D721Med (cell line): ENCODE measurements at places on chromosomes 13 and 19.

- no peak for DNase-seq
Observed at GRCh38 chr13:62702502-62702901, 1286.9 kb upstream of the PCDH20 start.

DNA sequence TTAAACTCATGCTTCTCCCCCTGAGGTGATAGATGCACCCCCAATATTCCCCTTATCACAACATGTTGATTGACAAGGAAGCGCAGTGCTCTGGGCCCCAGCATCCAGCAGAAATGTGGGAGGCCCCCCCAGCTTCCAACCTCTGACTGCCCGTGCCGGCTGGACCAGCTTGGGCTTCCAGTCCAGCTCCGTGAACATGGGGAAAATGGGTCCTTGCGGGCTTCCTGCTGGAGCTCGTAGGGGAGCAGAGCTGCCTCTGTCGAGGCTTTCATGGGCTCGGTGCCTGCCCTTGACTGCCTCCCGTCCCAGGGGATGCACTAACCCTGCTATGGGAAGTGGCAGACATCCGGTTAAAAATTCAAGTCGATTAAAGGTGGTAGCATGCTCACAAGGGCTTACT lies 188.9 kb downstream of the COL4A1 start:
- DNase-seq = no peak

DNA sequence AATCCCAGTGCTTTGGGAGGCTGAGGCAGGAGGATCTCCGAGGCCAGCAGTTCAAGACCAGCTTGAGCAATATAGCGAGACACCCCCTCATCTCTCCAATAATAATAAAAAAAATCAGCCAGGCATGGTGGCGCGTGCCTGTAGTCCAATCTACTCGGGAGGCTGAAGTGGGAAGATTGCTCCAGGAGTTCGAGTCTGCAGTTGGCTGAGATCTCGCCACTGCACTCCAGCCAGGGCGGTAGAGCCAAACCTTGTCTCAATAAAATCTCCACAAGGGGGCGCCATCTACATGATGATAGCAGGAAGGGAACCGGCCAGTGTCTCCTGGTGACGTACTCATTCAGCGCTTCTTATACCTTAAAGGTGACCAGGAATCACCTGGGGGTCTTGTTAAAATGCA lies 13.6 kb upstream of the C5AR1 start:
- DNase-seq = peak; percentile 75

DNA sequence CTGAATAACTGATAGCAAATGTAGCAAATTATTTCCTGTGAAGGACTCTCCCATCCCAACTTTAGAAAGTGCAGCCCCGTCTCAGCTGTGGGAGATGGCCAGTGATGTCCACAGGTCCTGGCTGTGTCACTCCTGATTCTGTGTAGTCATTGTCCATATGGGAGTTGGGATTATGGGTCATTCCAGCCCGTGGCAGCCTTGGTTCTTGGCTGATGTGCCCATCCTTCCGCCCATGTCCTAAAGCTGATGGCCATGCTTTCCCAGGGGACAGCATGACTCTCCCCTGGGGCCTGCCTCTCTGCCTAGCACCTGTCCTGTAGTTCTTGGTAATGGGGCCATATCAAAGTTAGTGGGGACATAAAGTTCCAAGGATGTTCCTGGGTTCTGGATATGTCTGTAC lies 43.9 kb upstream of the C1QTNF9 start:
- DNase-seq = no peak

GRCh38 chr19:29547361-29547960 lies 21.7 kb downstream of the VSTM2B start:
- DNase-seq = no peak

DNA sequence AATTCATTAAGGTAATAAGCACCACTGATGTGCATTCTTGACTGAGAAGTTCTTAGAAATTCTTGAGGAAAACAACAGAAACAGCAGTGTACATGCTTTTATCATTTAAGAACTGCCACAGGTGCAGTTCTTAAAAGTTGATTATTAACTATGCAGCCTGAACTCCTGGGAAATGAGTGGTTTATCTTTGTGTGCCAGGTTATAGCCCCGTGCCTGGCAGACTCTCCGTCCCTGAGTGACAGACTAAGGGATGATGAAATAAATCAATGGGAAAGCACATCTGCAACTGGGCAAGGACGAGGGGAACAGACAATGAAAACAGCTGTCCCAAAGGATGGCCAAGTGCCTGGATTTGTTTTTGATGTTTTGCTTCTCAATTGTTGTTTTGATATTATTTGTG lies 84.4 kb upstream of the SPATA13 start:
- DNase-seq = no peak

- no peak for DNase-seq
Observed at GRCh38 chr13:109725297-109725696, 61.1 kb downstream of the IRS2 start.

GRCh38 chr13:41200126-41200525 lies 5.8 kb upstream of the KBTBD7 start:
- no peak for DNase-seq

DNA sequence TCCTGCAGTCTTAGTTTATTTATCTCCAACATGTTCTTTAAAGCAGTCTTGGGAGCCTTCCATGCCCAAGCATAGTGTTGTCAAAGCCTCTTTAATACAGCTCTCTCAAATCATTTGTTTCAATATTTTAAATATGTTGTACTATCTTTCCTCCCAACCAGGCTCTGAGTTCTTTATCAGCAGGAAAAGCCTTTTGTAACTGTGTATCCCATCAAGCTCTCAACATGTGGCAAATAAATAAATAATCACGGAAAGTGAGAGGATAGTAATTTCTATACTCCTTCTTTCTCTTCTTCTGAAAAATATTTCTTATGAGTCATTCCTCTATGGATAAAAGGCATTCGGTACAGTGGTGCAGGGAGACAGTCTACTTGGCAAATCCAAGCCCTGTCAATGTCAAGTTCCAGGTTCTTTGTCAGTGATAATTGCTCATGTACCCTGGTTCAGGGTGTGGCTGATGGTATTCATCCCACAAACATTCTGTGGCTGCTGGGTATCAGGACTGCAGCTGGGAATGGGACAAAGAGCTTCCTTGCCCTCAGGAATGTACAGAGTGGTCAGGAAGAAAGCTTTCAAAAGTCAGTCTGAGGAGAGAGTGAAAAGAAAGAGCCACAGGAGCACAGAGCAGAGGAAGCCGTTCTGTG lies 384.3 kb downstream of the EFNB2 start:
- DNase-seq = no peak

- no peak for DNase-seq
Observed at GRCh38 chr19:1131718-1132551, 28.1 kb downstream of the GPX4 start.

GRCh38 chr13:66483712-66484111 lies 746.4 kb downstream of the PCDH9 start:
- no peak for DNase-seq

DNA sequence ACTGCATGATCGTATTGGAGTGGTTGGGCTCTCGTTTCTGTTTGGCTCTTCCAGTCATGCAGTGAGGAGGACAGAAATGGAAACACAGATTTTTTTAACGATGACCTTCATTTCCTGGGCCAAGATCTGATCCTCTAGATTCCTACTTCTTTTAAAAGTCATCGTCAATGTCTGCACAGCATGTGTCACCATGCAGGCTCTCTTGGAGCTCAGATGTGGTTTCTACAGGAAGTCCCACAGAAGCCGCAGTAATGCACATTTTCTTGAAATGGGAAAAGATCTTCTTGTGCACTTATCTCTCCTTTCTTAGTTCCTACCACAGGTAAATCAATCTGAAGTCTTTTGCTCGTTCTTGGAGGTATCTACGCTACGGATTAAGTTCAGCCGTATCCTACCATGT lies 626.9 kb downstream of the EFNB2 start:
- DNase-seq = no peak

- no peak for DNase-seq
Observed at GRCh38 chr19:18057557-18057956, 29.2 kb downstream of the IL12RB1 start.
